Activated CD8-positive, alpha-beta T cell treated with anti-CD3 and anti-CD28 coated beads, Interleukin-2, amount 10 ng/mL, durations not matched to agents 7 days and 5 days (primary cell): ENCODE measurements at places on chromosomes 12 and 14. TPM values are rescaled to one million over a fixed set of nuclear protein-coding genes. Genes with fewer than 3 reads are reported as not detected.

- H3K27me3 ChIP-seq, result no peaks in the 10 kb centered on the region
- H3K27ac ChIP-seq, result no peak overlapping the region
- H3K36me3 ChIP-seq, result no peaks in the 10 kb centered on the region
- DNase-seq, result no peak
- H3K4me3 ChIP-seq, result no peak overlapping the region
Measured at GRCh38 chr14:85387181-85387580, 142.8 kb upstream of the FLRT2 start.

DNA sequence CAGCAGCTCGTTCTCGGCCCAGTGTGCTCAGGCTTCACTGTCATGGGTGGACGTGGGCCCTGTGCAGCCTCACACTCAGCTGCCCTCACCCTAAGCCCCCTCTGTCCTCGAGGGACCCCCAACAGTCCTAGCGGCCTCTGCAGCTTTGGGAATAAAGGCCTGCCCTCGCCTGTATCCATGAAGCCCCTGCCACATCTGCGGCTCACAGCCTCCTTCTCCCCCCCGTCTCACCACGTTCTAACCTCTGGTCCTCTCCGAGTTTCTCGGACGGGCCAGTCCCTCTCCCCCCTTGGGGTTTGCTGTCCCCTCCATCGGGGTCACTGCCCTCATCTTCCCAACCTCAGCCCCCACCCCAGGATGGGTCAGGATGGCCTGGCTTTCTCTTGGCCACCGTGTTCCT lies 30.2 kb upstream of the GALNT9 start:
- no peak overlapping the region for H3K4me3 ChIP-seq
- no peaks in the 10 kb centered on the region for H3K27me3 ChIP-seq
- H3K27ac ChIP-seq, result no peak overlapping the region
- H3K4me1 ChIP-seq, result no peaks in the 10 kb centered on the region

DNA sequence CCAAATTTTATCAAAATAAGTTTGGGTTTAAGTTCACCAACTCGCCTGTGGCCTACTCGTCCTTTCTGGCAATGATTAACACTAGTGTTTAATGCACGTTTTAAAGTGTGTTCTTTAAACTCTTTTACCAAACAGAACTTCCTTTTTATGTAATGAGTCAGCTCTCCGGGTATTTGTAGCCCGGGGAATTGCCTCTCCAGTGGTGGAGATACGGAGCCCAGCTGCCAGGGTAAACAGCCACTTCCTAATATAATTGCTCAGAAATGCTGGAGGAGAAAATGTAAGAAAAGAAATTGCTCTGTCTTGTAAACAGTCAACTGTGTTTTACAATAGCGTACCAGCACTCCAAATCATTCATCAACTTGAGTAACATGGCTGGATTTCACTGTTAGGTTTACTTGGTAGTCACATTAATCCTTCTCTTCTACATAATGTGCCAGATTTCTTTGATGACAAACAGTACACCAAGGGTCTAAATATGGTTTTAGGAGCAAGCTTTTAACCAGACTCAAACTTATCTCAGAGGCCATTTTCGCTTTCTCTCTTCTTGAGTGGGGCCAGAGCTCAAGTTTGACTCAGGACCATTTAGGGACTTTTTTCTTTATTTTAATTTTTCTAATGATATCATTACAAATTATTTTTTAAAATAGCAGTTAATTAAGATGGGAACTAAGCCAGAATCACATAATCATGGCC lies 101.2 kb upstream of the SLC38A2 start:
- H3K4me1 ChIP-seq, result peaks cover 31% of the 10 kb centered on the region
- H3K36me3 ChIP-seq, result peaks cover 30% of the 10 kb centered on the region
- no peak for DNase-seq
- H3K27me3 ChIP-seq, result no peaks in the 10 kb centered on the region

FSCB gene
- not detected for total RNA-seq

- peaks cover 57% of the 10 kb centered on the region for H3K4me1 ChIP-seq
- H3K4me3 ChIP-seq, result peak overlapping the region; percentile 99
- H3K27ac ChIP-seq, result peak overlapping the region; percentile 93
- H3K36me3 ChIP-seq, result peaks cover 16% of the 10 kb centered on the region
- no peak for DNase-seq
Measured at GRCh38 chr14:20332431-20332787, 670 bp downstream of the CCNB1IP1 start.

RD3L gene
- not detected for total RNA-seq

DNA sequence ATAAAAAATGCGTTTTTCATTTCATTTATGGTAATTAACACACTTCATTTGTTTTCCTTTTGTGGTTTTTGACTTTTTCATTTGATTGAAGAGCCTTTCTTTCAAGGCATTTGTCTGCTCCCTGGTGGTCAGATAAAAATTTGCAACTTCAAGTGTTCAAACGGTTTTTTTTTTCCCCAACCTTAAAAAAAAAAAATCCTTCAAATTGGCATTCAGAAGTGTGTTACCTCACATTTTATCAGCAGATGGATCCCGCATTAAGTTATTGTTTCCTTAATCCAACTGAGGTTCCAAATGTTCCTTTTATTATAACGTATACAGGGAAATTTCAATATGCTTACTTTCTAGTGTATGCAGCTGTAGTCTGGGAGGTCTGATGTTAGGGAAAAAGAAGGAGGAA lies 47.2 kb downstream of the MYF5 start:
- no peak overlapping the region for H3K27ac ChIP-seq
- DNase-seq, result no peak
- no peaks in the 10 kb centered on the region for H3K27me3 ChIP-seq
- no peak overlapping the region for H3K4me3 ChIP-seq
- H3K4me1 ChIP-seq, result no peaks in the 10 kb centered on the region

- H3K4me3 ChIP-seq, result no peak overlapping the region
- peaks cover 28% of the 10 kb centered on the region for H3K27me3 ChIP-seq
- no peak for DNase-seq
- no peak overlapping the region for H3K27ac ChIP-seq
Measured at GRCh38 chr12:26100666-26101349, 24.0 kb downstream of the BHLHE41 start.

DNA sequence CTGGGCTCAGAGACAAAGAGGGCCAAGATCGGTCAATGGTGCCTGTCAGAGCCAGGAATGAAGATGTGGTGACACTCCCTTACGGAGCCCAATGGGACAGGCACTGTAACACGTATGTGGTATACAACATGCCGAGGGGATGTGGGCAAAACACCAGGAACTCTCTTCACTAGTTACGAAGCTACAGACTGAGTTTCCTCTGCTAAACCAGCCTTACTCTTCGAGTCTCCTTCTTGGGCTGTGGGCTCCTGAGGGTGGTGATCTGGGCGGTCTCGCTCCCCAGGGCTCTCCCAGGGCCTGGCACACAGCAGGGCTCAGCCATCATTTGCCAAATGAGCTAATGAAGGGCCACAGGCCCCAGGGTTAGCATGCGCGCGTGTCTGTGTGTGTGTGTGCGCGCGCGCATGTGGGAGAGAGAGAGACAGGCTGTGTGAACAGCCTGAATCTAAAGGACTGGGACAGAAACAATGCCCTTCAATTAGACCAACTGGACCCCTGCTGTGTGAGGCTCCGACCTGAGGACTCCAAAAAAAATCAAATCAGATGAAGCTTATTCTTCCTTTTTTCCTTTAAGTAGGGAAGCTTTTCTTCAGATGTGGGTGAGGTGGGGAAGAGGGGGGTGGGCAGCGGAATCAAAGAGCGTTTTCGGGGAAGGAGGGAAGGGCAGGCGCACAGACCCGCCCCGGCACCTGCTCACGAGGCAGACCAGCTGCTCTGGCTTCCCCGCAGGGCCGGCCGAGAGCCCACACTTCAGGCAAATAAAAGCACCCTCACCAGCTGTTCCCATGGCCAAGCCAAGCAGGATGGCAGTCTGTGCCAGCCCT lies 42.5 kb downstream of the CCDC88C start:
- H3K4me1 ChIP-seq, result peaks cover 100% of the 10 kb centered on the region
- H3K27me3 ChIP-seq, result no peaks in the 10 kb centered on the region
- peak; percentile 55 for DNase-seq
- peaks cover 63% of the 10 kb centered on the region for H3K36me3 ChIP-seq
- H3K27ac ChIP-seq, result peak overlapping the region; percentile 91

GRCh38 chr12:26239122-26239851 lies 43.9 kb downstream of the SSPN start:
- H3K36me3 ChIP-seq, result no peaks in the 10 kb centered on the region
- H3K27me3 ChIP-seq, result peaks cover 17% of the 10 kb centered on the region
- no peak for DNase-seq
- H3K4me1 ChIP-seq, result no peaks in the 10 kb centered on the region

DNA sequence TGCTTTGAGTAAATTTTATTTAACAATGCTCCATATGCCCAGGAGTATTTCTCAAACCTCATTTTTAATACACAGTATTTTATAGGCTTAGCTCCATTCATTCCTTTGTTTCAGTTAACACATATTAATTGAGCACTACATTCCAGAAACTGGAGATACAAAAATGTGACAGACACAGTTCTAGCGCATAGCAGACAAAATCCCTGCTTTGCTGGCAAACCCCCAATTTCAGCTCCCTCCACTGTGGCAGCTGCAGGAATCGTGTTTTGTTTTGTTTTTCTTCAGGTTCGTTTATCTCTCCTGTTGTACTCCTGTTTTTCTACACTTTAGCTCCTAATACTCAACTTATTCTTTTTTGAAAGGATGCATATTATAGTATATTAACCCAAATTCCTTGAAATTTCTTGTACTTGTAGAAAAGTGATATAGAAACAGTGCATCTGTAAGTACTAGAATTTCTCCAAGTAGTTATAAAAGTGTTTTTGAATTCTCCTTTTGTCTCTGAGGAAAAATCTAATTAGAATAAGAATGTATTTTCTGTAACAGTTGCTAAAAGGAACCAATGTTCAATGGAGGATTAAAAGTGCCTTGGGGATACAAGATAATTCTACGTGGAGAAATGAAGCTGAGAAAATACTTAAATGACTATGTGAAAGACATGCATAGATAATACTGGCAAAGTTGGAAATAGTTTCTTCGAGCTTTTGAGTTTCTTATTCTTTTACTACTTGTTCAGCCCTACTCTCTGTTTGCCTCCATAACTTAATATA lies 6.4 kb upstream of the RAB21 start:
- peaks cover 37% of the 10 kb centered on the region for H3K27me3 ChIP-seq
- no peak for DNase-seq
- H3K27ac ChIP-seq, result no peak overlapping the region
- no peaks in the 10 kb centered on the region for H3K36me3 ChIP-seq
- H3K4me3 ChIP-seq, result no peak overlapping the region

HOXC10 gene
- total RNA-seq, result not detected

DNA sequence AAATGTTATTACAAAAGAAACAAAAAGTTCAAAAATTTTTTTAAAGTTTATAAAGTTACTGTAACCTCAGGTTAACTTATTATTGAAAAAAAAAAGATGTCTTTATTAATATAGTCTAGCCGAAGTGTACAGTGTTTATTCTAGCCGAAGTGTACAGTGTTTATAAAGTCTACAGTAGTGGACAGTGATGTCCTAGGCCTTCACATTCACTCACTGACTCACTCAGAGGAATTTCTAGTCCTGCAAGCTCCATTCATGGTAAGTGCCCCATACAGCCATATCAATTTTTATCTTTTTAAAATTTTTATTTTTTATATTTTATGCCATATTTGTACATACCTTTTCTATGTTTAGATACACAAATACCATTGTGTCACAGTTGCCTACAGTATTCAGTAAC lies 10.4 kb downstream of the ATG2B start:
- H3K4me1 ChIP-seq, result peaks cover 2% of the 10 kb centered on the region
- H3K27me3 ChIP-seq, result no peaks in the 10 kb centered on the region
- no peak for DNase-seq
- H3K36me3 ChIP-seq, result peaks cover 3% of the 10 kb centered on the region
- H3K4me3 ChIP-seq, result no peak overlapping the region

KLRK1 gene
- 117 TPM for total RNA-seq

- H3K27me3 ChIP-seq, result no peaks in the 10 kb centered on the region
- no peak overlapping the region for H3K27ac ChIP-seq
- no peak for DNase-seq
Measured at GRCh38 chr14:84963518-84963917, 566.4 kb upstream of the FLRT2 start.

- H3K27me3 ChIP-seq, result peaks cover 27% of the 10 kb centered on the region
- H3K36me3 ChIP-seq, result peaks cover 4% of the 10 kb centered on the region
- H3K4me3 ChIP-seq, result peak overlapping the region; percentile 87
- peak overlapping the region; percentile 77 for H3K27ac ChIP-seq
- DNase-seq, result peak; percentile 77
Measured at GRCh38 chr14:61280526-61281185, 482 bp downstream of the TMEM30B start.

DNA sequence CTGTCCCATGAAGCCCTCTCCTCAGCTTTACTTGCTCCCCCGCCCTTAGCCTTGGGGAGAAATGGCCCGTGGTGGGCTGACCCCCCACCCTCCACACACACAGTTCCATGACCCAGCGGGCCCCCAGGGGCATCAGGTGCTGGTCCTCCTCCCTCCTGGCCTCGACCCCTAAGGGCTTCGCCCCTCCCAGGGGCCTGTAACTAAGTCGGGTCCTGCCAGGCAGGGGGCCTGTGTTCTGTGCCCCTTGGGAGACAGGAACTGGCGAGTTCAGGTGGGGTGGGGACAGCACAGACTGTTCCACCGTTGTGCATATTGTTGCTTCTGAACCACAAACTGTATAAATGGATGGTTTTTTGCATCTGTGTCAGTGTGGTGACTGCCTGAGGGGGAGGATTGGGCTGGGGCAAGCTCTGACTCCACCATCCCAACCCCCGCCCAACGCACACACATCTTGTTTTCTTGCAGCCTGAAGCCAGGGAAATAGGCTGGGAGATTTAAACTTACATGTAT lies 8.8 kb downstream of the TAMALIN start:
- no peak for DNase-seq
- no peak overlapping the region for H3K27ac ChIP-seq
- H3K4me1 ChIP-seq, result peaks cover 10% of the 10 kb centered on the region
- peaks cover 8% of the 10 kb centered on the region for H3K36me3 ChIP-seq
- H3K4me3 ChIP-seq, result no peak overlapping the region

DNA sequence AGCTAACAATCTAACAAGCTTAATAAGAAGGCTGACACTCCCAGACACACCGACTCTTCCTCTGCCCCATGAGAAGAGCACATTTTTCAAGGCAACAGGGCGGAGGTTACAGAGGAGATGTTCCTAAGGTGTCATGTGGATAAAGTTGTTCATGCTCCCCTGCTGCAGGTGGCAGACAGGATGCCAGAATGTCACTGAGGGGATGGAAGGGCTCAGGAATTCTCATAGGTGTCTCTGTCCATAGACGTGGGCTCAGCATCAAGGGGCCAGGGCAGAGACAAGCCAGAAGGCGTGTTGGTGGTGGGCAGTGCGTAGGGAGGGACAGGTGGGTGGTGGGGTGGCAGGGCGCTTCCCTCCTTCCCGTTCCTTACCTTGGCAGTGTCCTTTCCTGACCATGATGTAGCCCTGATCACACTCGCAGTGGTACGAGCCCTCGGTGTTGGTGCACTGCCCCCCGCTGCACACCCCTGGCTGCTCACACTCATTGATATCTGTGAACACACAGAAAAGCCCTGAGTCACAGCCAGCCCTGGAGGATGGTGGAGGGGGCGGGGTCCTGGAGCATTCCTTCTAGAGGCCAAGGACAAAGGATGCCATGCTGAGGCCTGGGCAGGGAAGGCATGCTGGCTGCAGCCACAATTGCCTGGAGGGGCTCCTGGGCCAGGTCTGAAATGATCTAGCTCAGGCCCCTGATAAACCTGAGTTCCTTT lies 23.0 kb downstream of the ISCA2 start:
- H3K27me3 ChIP-seq, result peaks cover 38% of the 10 kb centered on the region
- peaks cover 11% of the 10 kb centered on the region for H3K4me1 ChIP-seq
- H3K27ac ChIP-seq, result no peak overlapping the region
- no peaks in the 10 kb centered on the region for H3K36me3 ChIP-seq
- no peak for DNase-seq
